ENCODE measurements at places on chromosomes 11 and 22.
A peak's percentile ranks its signal among the peaks of the same experiment; 100 is the strongest.

GRCh38 chr11:42234451-42234951 lies 775.0 kb upstream of the LRRC4C start:
- no peak for DNase-seq

DNA sequence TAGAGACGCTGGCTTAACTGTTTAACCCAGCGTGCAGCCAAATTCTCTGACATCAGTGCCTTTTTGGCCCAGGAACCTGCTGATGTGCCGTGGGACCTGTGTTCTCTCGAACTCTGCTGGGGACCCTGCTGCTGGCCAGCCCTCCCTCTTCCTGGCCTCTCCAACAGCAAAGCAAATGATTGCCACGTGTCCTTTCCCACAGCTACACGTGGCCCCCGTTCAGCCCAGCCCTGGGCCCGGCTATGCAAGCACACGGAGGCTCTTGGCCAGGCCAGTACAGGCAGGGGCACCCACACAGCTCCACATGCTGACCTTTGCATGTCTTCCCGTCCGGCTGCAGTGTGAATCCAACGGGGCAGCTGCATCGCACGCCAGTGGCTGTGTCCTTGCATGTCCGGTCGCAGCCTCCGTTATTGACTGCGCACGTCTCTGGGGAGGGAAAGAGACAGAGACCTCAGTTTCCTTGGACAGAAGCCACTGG lies 51.6 kb upstream of the TTLL12 start:
- no peak for DNase-seq

- DNase-seq = no peak
Observed at GRCh38 chr11:44079376-44079775, 13.3 kb downstream of the ACCS start.

- no peak for DNase-seq
Observed at GRCh38 chr11:128690665-128691101, 3.2 kb upstream of the FLI1 start.

GRCh38 chr22:45994491-45995404 lies 17.8 kb upstream of the WNT7B start:
- peak; percentile 77 for DNase-seq

DNA sequence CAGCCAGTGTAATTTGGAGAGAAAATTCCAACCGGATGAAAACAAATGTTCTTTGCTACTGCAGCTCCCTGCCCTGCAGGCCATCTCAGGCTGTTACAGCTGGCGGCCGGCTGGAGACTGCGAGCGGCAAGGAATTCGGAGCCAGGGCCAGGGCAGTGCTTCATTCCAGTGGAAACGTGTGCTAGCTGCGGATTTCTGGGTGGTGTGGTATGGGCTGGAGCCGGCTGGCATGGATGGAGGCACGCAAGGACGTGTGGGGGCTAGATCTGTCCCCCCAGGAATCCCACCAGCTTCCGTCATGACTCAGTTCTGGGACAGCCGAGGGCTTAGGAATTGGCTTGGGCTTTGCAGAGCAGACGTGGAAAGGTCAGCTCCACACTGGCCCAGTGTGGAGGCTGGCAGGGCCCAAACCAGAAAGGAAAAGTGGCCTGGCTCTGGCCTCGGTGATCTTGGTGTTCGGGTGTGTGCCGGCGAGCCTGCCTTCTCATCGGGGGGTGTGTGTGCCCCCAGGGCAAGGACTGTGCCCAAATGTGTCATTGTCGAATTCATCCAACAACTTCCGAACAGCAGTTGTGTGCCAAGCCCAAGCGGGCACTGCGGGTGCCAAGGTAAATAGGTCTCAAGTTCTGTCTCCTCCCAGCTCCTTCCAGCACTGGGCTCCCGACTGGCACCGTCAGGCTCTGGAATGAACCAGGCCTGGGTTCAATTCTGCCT lies 48.1 kb upstream of the SHISAL1 start:
- DNase-seq = no peak

DNA sequence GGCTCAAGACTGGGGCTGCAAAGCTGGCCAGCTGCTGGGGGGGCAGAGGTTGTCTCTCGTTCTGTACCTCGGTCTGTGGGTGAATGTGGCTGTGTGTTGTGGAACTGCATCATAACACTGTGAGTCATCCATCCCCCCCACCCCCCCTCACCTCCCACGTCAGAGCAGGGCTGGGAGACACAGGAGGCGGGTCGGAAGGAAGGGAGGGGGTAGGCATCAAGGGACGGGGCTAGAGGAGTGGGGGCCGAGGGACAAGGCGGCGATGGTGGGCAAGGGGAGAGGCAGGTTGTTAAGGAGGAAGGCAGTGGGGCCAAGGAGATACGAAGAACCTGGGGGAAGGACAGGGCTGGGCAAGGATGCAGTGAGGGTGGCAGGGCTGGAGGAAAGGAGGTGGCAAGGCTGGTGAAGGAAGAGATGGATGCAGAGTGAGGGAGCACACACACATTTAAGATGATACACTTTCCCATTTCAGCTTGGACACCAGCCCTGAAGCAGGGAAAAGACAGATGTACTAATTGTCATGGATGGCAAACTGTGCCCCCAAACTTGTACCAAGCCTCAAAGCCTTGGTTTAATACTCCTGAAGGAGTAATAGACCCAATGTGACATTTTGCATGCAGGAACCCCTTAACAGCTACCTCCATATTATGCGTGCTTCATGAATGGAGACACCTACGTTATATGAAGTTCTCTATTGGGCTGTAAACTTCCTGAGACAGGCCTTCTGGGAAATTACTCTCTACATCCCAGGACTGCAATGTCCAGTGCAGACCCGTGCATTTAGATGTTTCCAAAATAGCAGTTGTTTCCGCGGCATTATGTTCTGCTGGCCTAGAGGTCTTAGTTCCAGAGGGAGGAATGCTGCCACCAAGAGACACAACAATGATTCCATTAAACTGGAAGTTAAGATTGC lies at the start of gene YPEL4:
TSS of gene YPEL4 (minus strand) at position 87 of the 913 bp plus-strand sequence. CDS start 2,805 bp downstream, outside the sequence.
- DNase-seq = peak; percentile 82

DNA sequence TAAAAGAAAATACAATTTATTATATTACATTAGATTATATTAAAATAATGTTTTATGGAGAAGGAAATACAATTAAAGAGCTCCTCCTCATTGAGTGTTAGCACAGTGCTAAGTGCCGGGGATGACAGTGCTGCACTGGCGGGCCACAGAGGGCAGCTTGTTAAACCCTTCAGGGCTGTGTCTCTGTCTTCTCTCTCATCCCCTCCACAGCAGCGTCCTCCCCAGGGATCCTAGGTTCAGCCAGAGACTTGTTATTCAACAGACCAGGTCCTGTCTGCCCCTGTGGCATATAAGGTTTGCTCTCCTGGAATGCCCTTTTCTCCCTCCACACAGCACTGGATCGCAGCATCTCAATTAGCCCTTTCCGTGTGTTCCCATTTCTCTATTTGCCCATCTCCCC lies 14.2 kb downstream of the THYN1 start:
- no peak for DNase-seq

Measured in CD4-positive, alpha-beta T cell treated with Interleukin-17A for 1 hour (primary cell).